COR-L47 (cell line): ENCODE measurements at places on chromosomes 3 and 15.
A peak's percentile ranks its signal among the peaks of the same experiment; 100 is the strongest.

DNA sequence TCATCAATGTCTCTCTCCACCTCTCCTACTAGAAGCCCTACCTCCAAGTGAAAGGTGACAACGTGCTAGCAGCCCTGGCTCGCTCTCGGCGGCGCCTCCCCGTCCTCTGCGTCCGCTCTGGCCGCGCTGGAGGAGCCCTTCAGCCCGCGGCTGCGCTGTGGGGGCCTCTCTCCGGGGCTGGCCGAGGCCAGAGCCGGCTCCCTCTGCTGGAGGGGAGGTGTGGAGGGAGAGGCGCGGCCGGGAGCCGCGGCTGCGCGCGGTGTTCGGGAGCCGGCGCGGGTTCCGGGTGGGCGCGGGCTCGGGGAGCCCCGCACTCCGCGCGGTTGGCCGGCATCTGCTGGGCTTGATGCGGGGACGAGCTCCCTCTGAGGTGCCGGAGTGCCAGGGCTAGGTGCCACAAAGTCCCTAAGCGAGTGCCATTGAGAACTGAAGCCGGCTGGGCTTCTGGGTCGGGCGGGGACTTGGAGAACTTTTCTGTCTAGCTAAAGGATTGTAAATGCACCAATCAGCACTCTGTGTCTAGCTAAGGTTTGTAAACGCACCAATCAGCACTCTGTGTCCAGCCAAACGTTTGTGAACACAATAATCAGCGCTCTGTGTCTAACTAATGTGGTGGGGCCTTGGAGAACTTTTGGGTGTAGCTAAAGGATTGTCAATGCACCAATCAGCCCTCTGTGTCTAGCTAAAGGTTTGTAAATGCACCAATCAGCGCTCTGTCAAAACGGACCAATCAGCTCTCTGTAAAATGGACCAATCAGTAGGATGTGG, 84.8 kb upstream of the ARRDC4 start:
- peak; percentile 33 for DNase-seq

- DNase-seq = peak; percentile 20
Measured at GRCh38 chr15:42273900-42274701, 868 bp upstream of the TMEM87A start.

DNA sequence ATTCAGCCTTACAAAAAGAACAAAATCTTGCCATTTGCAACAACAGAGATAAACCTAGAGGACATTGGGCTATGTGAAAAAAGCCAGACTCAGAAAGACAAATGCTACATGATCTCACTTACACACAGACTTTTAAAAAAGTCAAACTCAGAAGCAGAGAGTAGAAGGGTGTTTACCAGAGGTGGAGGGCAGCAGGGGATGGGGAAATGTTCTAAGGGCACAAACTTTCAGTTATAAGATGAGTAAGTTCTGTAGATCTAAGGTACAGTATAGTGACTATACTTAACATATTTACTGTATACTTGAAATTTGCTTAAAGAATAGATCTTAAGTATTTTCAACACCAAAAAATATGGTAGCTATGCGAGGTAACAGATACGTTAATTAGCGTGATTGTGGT, 3.0 kb downstream of the MYEF2 start:
- DNase-seq = no peak

GRCh38 chr3:94065819-94066480, 3.1 kb downstream of the NSUN3 start:
- DNase-seq = no peak

DNA sequence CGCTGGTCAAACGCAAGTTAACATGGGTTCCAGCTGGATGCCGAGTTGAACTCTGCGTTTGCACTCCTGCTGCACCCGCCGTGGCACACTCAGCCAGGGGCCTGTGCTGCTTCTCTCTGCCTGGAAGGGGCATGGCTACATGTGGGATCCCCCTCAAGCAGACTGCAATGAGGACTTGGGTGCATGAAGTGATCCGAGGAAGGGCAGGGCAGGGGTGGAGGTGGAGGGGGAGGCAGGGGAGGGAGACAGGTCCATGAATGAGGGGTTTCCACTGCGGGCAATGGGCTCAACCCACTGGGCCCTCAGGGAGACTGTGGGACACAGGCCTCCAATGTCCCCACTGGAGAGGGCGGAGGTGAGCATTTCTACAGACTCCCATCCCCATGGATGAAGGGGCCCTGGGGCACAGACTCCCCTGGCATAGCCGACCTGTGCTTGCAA, 141.6 kb upstream of the MEF2A start:
- DNase-seq = no peak

DNA sequence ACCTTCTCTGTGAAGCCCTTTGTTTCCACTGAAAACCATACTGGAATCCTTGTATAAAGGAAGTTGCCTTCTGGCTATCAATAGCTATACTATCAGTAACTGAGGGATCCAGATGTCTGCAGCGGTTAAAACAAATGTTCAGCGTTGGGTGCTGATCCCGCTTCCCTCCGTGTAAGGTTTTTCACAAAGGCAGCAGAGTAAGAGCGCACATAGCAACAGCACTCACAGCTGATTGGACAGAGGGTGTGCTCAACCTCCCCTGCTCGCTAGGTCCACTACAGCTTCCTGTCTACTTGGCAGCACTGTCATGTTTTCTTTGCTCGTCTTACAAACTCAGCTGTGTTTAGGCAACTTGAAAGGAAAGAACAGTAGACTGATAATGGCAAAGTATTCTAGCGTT, 27.3 kb downstream of the ATOSA start:
- peak; percentile 78 for DNase-seq

DNA sequence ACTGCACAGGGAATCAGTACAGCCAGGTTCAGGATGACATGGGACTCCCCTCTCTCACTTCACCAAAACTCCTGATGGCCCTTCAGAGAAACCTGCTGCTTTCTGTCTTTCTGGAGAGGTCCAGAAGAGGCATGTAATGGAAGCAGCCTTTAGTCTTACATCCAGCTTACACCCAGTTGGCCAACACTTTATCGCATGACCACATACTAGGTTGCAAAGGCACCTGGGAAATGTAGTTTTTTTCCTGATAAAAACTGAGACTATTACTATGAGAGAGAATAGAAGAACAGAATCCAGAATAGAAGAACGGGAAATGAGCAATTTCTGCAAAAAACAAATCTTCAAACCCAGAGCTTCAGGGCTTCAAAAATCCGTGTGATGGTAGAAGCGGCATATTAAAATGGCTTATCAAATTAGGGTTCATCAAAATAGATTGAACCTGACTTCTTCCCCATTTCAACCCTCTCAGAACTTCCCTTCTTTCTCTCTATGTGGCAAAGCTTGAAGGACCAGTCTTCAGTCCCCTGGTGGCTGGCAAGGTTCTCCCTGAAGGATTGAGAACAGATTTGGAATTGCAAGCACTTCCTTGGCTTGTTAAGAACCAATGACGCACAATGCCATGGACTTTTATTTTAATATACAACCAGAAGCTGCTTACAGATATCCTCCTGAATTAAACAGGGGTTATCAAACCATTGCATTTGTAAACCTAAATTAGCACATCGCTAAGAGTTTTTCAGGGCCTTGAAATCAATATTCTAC, 34.4 kb downstream of the CORO2B start:
- DNase-seq = no peak

- no peak for DNase-seq
Measured at GRCh38 chr15:101614761-101615160, 37.4 kb downstream of the TM2D3 start.

- no peak for DNase-seq
Measured at GRCh38 chr3:142175478-142175877, 26.1 kb upstream of the TFDP2 start.

- DNase-seq = peak; percentile 93
Measured at GRCh38 chr3:194095464-194095863, 40.5 kb upstream of the HES1 start.

DNA sequence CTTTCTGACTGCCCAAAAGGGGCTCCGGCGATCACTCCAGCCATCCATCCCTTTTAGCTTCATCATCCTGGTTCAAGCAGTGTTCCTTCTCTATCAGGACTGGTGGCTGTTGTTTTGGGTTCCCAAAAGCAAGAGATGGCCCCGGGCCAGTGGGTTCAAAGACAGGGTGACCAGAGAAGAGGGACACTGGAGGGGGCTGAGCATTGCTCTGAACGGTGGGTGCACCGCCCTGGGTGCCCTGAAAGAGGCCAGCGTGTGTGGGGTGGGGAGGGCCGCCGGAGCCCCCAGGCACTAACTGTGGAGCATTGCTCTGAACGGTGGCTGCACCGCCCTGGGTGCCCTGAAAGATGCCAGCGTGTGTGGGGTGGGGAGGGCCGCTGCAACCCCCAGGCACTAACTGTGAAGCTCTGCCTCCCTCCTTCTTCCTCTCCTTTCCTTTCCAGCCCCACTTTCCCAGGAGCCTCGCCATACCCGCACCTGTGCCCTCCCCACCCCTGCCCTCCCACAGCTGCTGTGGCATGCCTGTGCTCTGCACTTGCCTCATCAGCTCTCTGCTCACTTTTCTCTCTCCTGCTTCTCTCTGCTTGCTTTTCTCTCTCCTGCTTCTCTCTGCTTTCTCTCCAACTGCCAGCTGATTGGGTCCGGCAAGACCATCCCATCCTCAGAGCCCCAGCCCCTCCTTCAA, 37.4 kb upstream of the OR4F6 start:
- no peak for DNase-seq

DNA sequence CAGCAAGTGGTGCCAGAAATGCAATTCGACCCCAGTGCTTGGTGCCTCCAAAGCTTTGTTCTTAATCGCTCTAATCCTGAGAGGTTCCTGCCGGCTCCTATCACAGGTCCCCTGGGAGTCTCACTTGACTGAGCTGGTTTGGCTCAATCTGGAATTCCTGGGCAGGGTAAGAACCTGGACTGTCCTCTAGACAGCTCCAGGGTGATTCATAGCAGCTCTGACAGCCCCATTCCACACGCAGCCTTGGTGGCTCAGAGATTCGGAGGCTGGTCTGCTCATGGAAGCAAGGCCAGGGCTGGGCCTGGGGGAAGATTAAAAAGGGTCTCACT, 37.9 kb downstream of the MYO5C start:
- no peak for DNase-seq

DNA sequence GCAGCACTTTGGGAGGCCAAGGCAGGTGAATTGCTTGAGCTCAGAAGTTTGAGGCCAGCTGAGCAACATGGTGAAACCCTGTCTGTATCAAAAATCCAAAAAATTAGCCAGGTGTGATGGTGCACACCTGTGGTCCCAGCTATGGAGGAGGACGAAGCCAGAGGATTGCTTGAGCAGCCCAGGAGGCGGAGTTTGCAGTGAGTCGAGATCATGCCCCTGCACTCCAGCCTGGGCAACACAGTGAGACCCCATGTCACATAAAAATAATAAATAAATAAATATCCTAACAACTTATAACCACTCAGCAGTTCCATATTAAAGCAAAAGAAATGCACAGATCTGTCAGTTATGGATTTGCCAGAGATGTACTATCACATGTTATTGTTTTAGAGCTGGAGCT, 62.6 kb downstream of the LMLN start:
- DNase-seq = no peak

DNA sequence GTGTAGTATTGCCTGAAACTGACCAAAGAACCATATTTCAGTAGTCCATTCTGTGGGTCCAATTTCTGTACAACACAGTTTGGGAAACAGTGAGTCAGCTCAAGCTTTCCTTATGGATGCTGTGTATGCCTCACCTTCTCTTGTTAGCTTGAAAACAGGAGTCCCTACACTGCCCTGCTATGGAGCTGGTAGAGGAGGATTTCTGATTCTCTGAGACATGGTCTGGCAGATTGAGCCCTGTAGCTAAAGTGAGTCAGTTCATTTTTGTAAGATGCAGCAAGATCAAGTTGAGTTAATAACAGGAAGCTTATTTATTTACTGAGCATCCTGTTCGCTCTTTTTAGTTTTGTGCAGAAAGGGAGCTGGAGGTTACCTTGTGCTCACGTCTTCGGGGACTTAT, 424.1 kb upstream of the RBMS3 start:
- DNase-seq = no peak

DNA sequence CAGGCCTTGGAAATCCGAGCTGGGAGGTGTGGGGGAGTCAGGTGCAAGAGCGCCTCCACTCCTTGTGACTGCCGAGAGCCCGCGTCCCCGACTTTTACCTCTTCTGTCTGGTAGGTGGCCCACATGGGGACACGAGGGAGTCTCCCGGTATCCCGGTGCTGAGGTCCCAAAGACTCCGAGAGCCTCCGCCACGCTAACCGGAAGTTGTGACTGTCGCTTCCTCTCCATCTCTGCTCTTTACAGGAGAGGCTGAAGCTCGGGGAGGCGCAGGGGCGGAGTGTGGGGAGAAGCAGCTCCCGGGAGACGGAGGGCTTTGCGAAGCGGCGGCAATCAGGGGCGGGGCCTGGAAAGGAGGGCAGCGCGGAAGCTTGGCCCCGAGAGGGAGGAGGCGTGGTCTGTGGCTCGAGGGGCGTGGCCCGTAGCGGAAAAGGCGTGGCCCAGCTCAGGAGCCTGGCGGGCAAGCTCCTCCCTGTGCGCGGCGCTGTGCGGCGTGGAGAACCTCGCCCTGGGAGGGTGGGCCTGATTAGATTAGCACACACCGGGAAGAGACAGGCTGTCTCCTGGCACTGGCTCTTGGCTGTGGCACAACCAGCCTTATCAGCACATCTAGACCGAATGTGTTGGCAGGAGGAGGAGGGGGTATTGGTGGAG, 143.9 kb downstream of the GABRB3 start:
- no peak for DNase-seq

DNA sequence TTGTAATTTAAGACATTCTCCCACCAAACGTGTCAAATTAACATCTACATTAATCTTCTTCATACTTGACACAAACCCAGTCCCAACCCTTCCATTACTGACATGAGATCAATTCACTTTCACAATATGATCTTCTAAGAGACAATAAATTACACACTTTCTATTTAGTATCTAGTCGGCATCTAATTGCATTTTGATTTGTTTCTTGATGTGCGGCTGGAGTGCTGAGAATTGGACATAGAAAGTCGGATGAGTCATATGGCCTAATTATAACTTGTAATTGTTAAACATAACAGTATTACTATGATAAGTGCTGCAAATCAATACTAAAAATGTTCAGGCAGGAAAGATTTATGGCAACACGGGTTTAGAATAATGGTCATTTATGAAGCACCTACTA, 78.4 kb upstream of the RORA start:
- DNase-seq = no peak

- DNase-seq = no peak
Measured at GRCh38 chr15:68420186-68420684, 11.7 kb downstream of the ITGA11 start.

- no peak for DNase-seq
Measured at GRCh38 chr3:193545304-193545703, 9.4 kb downstream of the ATP13A4 start.

DNA sequence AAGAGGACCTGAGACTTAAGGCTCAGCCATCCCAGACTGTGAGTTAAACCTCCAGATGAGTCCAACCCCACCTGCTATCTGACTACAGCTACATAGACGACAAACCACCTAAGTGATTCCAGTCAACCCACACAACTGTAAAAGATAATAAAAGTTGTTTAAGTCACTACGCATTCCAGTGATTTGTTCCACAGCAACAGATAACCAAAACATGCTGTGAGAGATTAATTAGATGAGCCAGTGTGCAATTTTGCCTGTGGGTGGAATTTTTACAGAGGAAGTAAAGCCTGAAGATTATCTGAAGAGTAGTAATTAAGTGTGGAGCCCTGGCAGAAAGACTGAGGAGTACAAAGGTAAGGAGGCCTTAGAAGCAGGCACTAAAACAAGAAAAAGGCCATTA, 5.4 kb downstream of the BTBD1 start:
- DNase-seq = no peak
